ENCODE measurements at places on chromosomes 1 and 21.

DNA sequence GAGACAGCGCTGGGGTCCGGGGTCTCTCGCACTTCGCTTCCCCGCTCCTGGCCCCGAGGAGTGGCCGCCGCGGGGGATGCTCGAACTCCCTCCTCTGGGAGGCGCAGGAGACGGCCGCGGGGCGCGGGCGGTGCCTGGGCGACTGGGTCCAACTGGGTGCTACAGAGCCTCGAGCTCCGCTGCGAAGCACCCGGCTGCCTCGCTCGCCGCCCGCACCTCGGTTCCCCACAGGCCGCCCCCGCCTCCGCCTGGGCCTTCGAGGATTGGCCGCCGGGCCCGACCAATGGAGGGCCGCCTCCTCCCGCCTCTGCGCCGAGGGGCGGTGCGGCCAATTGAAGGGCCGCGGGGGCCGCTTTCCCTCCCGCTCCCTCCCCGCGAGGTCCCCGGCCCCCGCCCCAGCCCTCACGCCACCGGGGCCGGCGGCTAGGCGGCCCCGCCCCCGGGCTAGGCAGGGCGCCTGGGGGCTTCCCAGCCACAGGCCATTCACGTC is at the start of gene CNN3:
Gene CNN3 (minus strand): TSS at position 196 of the 490 bp plus-strand sequence. CDS start 216 bp downstream, outside the sequence.
- peak; percentile 36 for DNase-seq

- no peak for DNase-seq
These were observed 7.0 kb downstream of the KRTAP15-1 start for GRCh38 chr21:30447056-30447455.

DNA sequence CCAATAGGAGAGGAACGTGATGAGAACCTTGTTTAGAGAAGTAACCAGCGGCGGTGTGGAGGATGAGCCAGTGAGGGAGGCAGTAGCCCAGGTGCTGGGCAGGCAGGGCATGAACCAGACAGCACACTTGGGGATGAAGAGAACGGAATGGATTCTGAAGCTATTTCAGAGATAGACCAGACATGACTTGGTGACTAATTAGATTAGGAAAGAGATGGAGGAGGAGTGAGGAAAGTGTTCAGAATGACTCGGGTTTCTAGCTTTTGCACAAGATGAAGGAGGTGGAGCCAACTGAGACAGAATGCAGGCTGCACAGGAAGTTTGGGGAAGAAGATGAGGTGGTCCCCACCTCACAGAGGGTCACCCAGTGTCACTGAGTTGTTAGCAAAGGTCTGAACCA is 5.1 kb downstream of the PEF1 start:
- DNase-seq: no peak

DNA sequence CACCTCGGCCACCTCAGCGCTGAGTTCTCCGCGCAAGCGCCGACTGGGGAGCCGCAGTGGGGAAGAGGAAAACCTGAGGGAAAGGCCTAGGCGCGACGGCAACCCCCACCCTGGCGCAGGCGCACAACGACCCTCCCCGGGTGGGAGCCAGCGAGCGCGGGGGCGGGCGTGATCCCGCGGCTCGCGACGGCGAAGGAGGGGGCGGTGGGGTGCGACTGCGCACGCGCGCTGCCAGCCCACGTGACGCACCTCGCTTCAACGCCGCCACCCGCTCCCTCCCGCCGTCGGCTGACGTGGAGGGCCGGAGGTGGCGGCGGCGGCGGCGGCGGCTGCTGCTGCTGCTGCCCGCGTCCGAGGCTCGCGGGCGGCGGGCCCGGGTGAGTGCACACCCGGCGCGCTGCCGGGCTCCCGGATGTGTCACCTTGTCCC is at the start of the genes PIGP and TTC3:
Gene PIGP (minus strand): TSS at position 84 of the 429 bp plus-strand sequence. CDS start 556 bp downstream, outside the sequence.
Gene TTC3 (plus strand): TSS at position 267 of the 429 bp plus-strand sequence. CDS start 14,004 bp downstream, outside the sequence.
- DNase-seq: peak; percentile 96

DNA sequence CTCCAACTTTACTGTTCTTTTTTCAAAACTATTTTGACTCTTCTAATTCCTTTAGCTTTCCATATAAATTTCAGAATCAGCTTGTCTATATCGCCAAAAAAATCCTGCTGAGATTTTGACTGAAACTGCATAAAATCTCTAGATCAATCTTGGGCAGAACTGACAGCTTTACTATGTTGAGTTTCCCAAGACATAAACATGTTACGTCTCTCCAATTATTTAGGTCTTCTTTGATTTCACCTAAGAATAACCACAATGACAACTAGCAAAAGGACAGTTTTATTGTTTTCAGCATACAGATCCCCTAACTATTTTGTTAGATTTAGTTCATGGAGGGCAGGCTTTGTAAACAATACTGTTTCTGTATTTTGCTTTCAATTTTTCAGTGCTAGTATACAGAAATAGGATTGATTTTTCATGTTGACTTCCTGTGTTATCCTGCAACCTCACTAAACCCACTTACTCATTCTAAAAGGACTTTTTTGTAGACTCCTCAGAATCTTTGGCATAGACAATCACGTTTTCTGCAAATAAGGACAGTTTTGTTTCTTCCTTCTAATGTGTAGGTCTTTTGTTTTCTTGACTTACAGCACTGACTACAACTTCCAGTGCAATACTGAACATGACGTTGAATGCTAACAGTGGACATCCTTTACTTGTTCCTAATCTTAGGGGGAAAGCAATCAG is 63.4 kb downstream of the NPHP4 start:
- DNase-seq: no peak

DNA sequence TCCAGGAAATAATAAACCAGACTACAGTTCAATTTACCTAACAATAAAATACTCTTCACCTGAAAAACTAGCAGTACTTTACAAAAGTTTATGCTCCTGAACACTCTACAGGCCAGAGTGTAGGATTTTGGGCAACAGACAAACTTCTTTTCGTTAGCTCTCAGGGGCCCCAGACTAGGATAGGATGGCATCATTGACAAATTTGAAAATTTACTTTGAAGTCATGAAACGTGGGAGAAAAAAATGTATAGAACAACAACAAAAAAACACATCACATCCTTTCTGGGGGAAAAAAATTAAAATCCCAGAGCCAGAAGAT is 1.2 kb downstream of the PTP4A2 start:
- DNase-seq: no peak

- DNase-seq: no peak
These were observed 76.4 kb downstream of the TIAM1 start for GRCh38 chr21:31267644-31268043.

GRCh38 chr1:44497422-44498170 is 92.5 kb downstream of the RNF220 start:
- DNase-seq: no peak

- DNase-seq: no peak
These were observed 334.4 kb downstream of the DSCAM start for GRCh38 chr21:40512590-40512989.

DNA sequence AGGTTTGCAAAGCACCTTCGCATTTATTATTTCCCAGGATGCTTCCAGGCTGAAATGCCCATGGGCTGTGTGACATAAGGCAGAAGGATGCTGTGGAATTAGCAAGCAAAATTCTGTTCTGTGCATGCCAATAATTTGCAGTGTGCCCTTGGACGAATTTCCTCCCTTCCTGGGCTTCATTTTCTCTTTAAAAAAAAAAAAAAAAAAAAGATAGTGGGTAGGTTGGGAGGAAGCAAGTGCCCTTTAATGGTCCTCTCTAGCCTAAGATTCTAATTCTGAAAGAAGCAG is 2.5 kb upstream of the ID3 start:
- no peak for DNase-seq

Data from stimulated activated CD8-positive, alpha-beta memory T cell treated with anti-CD3 and anti-CD28 coated beads, Interleukin-7, amount 100 ng/mL, for 48 hours (primary cell).